Activated T-helper 17 cell treated with anti-CD3 and anti-CD28 coated beads, Interleukin-2, amount 50 U/mL, for 72 hours (primary cell): ENCODE measurements at places on chromosomes 2 and 18. TPM values are rescaled to one million over a fixed set of nuclear protein-coding genes. Genes with fewer than 3 reads are reported as not detected.

Gene ZNF804A
- total RNA-seq: not detected

Gene TDRD15
- 0.13 TPM for total RNA-seq

Gene SH3RF3
- total RNA-seq: not detected

Gene LYPD6B
- not detected for total RNA-seq

Gene APOB
- not detected for total RNA-seq

GRCh38 chr2:219398721-219399363 is 11.1 kb upstream of the DNPEP start:
- ATAC-seq: no peak

DNA sequence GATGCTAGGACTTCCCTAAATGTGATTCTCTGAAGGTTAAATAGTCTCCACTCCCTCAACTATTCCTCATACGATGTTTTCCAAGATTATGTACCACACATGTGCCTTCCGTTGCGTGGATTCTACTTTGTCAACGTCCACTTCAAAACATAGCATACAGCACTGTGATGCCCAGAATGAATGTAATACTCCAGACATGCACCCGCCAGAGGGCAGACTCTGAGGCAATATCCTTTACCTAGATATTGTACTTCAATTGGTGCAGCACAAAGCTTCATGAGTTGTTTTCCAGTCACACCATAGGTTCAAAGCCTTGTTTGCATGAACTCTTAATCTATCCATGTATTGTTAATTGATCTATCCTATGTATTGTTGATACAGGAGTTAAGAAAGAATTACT is 201.0 kb upstream of the NABP1 start:
- ATAC-seq: no peak

- ATAC-seq: no peak
Measured at GRCh38 chr2:151083856-151084795, 177.5 kb downstream of the RBM43 start.

DNA sequence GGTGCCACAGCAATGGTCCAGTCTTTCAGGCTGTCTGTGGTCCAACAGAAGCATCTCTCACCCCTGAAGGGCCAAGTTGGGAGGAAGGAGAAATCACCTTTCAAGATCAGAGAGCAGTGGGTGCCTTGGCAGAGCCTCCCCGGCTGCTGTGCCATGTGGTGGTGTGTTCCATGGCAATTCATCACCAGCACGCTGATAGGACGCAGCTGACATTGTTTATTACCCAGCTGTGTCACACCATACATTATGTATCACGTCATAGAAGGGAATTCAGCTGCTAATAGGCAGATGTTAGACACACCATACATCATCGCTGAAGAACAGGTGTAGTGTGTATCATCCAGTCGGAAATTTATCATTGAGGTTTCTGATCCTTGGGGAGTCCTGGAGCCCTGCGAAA is 29.6 kb upstream of the RPL31 start:
- no peak for ATAC-seq

GRCh38 chr2:48605482-48606175 is 12.0 kb upstream of the GTF2A1L start:
- ATAC-seq: no peak

GRCh38 chr2:158513841-158514240 is 57.1 kb downstream of the PKP4 start:
- ATAC-seq: no peak

DNA sequence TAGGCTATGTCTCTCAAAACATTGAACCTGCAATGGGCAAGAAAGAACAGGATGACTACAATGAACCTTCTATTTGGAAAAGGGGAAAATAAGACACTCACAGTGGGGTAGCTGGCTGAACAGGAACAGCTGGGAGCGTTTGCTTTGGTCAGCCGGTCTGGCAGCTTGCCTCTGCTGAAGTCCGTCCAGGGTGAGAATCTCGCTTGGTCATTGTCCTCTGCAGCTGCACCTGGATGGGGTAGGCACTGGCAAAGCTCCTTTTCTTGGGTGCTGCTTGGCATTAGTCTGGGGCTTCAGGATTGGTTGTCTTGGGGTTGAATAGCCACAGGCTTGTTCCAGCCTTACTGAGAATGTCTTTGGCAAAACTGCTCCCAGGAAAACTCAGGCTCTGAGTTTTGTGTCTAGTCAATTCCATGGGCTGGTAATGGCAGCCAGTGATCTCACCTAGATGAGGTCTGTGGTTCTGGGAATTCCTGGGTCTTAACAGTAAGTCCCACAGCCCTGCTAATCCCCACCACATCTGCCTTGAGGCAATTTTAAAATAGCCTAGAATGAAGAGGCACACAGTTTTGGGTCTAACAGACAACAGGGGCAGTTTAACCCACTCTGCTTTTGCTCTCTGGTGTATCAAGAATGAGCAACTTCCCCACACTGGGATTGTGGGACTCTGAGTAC is 13.4 kb downstream of the NEDD4L start:
- ATAC-seq: no peak

- no peak for ATAC-seq
Measured at GRCh38 chr2:17583166-17583565, 42.7 kb downstream of the VSNL1 start.

DNA sequence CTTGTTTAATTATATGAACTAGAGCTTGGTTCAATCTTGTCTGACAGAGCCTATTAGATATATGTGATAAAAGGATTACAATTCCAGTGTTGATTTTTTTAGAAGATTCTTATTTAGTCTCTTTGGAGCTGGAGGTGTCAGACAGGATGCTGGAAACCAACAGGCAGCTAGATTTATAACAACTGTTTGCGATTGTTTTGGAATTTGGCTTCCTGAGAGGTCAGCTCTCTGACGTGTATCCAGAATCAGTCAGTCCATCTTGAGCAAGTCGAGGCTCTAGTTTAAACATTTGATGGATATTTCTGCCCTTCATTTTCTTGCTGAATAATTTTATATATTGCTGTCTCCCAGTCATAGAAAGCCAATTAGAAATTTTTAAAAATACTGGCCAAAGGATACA is 1062.9 kb downstream of the DPP10 start:
- ATAC-seq: no peak

- ATAC-seq: no peak
Measured at GRCh38 chr2:37921781-37922180, 3.3 kb upstream of the RMDN2 start.
